Mammary epithelial cell (primary cell): ENCODE measurements at places on chromosomes 5 and 9.

GRCh38 chr5:88085462-88085861, 183.2 kb downstream of the TMEM161B start:
- no peak for DNase-seq

DNA sequence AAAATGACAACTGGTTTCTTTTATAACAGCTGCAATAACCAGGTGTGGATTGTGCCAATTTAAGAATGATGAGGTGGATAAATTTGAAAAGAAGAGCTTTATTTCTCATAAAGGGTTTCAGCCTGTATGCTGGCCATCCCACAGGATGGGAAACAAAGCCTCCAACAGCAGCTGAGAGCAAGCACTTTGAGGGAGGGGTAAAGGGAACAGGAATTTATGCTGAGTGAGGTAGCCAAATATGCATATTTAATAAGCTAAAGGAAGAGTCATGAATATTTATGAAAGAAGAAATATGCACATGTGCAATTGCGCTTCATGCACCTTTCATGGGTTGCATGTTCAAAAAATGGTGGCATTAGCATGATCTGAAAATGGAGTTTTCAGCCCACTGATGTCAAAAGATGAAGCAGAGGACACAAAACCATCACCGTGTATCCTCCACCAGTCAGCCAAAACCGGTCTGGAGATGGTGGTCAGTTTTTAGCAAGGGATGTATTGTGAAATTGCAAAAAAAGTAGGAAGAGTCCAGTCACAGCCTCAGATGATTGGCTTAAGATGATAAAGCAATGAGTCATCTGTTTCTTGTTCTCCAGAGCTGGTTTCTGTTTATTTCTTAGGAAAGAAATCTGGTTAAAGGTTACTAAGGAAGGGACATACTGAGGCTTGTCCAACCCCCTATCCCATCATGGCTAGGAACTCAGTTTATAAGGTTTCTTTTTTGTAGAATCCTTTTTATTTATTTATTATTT, 47.9 kb downstream of the DEPDC1B start:
- DNase-seq, result peak; percentile 92

GRCh38 chr9:111030492-111030891, 7.8 kb downstream of the LPAR1 start:
- no peak for DNase-seq

- DNase-seq, result no peak
Observed at GRCh38 chr9:122221183-122221811, 7.5 kb downstream of the LHX6 start.

GRCh38 chr5:92890841-92891244, 690.2 kb downstream of the NR2F1-AS1 start:
- DNase-seq, result no peak

- DNase-seq, result no peak
Observed at GRCh38 chr9:89677702-89678395, 73.0 kb downstream of the GADD45G start.

- peak; percentile 72 for DNase-seq
Observed at GRCh38 chr5:80054682-80055081, 19.5 kb downstream of the THBS4 start.

GRCh38 chr5:56112526-56113121, 117.9 kb upstream of the IL6ST start:
- peak; percentile 50 for DNase-seq
